Psoas muscle (tissue), 8 donors: ENCODE measurements at places on chromosomes 11 and 22. TPM values are rescaled to one million over a fixed set of nuclear protein-coding genes. Genes with fewer than 3 reads are reported as not detected.

DNA sequence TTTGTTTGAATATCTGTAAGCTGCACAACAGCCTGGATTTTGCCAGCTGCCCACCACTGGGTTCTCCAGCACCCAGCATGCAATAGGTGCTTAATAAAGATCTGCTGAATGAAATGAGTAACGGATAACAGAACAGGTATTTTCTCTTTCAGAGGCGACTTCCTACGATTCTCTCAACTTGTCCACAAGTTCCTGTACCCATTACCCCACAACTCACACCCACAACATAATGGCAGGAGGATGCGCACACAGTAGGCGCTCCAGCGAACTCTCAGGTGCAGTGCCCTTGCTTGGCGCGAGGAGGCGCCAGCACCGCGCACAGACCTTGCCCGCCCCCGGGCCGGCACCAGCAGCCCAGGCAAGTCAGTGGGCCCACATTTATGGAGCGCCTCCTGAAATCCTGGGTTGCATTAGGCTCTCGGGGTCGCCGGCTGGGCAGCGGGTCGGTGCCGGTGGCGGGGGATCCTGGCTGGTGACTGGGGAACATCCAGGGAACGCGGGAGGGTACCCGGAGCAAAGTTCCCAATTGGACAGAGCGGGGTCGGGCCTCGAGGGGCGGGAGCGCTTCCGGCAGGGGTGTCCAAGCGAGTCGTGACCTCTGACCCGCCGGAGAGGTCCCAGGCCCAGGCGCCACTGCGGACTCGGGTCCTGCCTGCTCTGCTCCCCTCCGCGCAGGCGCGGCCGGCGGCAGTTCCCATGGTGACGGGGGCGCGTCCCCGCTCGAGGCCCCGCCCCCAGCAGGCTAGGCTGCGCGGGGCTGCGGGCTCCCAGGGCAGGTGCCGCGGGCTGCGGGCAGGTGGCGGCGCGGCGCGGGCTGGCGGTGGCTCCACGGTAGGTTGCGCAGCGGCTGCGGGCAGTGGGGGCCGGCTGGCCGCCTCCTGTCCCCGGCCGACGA lies at the start of gene KIAA1671:
KIAA1671 (plus strand) TSS at position 775 of the 895 bp plus-strand sequence. CDS start 75,284 bp downstream, outside the sequence.
- DNase-seq, result peak; percentile 89

DNA sequence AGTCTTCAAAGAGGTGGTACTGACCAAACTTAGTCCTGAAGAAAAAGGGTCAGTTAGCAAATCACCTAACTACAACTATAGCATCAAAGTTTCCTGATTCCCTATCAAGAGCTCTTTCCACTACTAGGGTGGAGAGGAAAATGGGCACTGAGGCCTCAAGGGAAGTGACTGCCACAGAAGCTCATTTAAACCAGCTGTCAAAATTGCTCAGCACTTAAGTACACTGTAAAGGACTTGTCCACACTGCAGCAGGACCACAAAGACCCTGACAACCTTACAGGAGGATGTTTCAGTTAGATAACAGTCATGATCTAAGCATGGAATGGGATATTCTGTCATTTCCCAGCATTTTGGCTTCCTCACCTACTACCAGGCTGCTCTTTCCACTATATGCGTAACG lies 33.0 kb downstream of the FAM168A start:
- no peak for DNase-seq

Gene TPBGL
- not detected for total RNA-seq

DNA sequence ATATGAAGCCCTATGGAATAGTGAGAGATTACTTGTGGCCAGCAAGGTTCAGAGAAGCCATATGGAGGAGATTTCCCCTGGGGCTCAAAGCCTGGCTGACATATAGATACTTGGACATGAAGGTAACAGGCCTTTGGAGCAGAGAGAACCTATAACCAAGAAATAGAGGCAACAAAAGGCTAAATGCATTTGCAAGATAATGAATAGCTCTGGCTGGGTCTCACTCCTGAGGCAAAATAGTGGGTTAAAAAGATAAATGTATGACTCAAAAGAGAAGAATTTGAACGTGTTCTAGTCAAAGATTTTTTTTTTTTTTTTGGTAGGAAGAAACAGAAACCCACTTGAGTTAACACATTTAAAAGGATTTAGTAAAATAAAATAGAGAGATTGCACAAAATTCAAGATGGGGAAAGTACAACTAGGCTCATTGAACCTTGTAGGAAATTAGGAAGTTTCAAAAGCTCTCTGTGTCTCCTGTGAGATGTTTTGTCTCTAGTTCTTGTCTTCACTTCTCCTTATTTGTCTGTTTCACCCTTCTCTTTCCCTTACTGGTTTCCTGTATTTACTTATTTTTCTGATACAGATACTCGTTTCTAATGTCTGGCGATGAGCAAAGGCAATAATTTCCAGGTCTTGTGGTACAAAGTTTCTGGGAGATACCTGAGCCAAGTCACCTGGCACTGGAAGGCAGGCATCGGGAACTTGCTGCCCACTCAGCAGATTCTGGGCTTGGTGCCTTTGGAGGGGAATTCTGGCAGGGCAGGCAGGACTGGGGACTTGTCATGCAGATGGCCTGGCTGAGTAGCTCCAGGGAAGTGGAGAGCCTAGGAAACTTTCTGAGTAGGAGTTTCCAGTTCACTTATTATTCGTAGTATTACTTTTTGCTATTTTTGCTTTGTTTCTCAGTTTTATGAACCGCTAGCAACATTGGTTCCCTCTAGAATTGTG lies 49.2 kb upstream of the SESN3 start:
- peak; percentile 43 for DNase-seq

Gene UBQLN3
- not detected for total RNA-seq

Gene GRIA4
- not detected for total RNA-seq

DNA sequence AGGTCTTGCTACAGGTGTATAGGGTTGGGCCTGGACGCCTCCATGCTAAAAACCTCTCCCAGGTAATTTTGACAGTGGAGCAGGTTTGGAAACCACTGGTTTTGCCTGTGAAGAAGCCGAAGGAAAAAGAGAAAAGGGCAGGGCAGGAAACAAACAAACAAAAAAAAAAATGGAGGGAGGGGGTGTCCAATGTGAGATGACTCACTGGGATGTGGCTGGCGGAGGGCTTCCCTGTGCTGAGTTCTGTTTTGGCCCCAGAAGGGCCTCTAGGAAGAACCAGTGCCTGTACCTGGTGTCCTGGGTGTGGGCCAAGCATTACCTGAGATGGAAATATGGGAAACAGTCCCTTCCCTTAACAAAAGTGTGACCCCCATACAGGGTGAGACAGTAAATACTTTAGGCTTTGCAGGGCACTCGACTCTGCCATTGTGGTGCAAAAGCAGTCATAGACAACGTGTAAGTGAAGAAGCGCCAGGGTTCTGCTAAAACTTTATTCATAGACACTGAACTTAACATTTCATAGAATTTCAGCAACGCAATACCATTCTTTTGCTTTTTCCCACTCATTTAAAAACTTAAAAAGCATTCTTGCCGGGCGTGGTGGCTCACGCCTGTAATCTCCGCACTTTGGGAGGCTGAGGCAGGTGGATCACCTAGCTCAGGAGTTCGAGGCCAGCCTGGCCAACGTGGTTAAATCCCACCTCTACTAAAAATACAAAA lies 9.5 kb upstream of the DGKZ start:
- no peak for DNase-seq

DNA sequence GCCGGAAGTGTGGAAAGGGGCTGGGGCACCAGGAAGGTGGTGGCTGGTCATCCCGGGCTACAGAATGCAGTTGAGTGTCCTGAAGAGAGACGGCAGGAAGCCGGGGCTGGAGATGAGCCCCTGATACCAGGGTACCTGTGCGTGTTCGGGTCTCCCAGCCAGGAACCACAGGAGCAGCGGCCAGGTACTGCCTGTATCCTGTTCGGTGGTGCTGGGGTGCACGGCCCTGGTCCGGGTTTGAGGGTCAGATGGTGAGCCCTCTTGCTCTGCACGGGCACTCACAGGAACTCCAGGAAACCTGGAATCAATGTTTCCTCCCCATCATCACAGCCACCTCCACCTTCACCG lies 253.1 kb upstream of the B3GAT1 start:
- no peak for DNase-seq

GRCh38 chr11:26335903-26336302 lies 4.0 kb downstream of the ANO3 start:
- DNase-seq, result no peak

Gene PKDREJ
- not detected for total RNA-seq

- DNase-seq, result no peak
Observed at GRCh38 chr22:47194476-47195155, 432.2 kb downstream of the TBC1D22A start.

Gene LDHAL6A
- total RNA-seq, result not detected

Gene OR5P2
- total RNA-seq, result not detected

Gene DEFB131B
- not detected for total RNA-seq

Gene BARX2
- total RNA-seq, result not detected

DNA sequence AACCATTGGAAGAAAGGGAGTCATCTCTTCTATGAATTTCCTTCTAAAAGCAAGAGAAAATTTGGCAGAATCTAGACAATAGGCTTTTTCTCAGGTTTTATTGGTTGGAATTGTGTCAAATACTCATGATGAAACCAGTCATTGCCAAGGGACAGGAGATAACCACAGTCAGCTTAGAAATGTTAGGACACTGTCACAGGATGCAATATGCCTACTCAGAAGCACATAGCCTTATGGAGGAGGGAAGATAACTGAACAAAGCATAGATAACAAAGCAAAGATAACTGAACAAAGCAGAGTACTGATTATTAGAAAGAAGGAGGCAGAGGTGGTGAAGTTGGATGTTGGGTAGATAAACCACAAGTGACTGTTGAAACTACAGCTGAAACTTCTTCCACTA lies 303.5 kb upstream of the PDGFD start:
- DNase-seq, result no peak
